ENCODE measurements at places on chromosomes 2 and 18.

DNA sequence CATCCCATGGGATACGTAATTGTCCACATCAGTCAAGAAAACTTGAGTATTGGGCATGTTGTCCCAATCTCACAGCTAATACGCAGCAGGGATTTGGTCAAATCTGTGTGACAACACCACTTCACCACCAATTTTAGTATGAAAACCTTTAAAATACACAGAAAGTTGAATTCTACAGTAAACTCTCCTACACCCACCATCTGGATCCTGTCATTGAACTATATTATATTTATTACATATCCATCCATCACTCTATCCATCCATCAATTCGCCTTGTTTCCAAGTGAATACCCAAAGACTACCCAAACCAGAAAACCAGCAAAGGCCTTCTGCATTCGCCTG is 846 bp upstream of the FKBP7 start:
- no peak for DNase-seq

DNA sequence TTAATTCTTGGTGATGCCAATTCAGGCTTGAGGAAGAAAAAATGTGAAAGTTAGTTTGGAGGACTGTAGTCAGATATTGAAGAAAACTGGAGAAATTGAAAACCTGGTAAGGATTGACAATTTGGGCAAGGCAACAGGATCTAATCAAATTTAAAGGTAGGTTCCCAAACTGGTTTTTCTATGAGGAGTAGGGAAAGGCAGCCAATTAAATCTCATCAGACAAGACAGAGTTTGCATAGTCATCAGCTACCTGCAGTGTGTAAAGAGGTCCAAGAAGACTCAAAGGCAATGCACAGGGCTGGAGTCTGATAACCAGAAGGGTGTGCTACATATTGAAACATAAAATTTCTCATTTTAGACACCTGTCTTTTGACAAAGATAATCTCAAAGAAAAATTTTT is 16.0 kb upstream of the CAB39 start:
- DNase-seq, result no peak

- no peak for DNase-seq
Observed at GRCh38 chr2:237478979-237479378, 8.1 kb upstream of the MLPH start.

GRCh38 chr2:159960414-159960813 is 102.0 kb downstream of the PLA2R1 start:
- DNase-seq, result no peak

- DNase-seq, result no peak
Observed at GRCh38 chr2:97720746-97721145, 7.4 kb downstream of the ZAP70 start.

GRCh38 chr2:168993538-168993937 is 37.6 kb downstream of the ABCB11 start:
- DNase-seq, result no peak

GRCh38 chr2:238730881-238731280 is 117.0 kb upstream of the TWIST2 start:
- no peak for DNase-seq

DNA sequence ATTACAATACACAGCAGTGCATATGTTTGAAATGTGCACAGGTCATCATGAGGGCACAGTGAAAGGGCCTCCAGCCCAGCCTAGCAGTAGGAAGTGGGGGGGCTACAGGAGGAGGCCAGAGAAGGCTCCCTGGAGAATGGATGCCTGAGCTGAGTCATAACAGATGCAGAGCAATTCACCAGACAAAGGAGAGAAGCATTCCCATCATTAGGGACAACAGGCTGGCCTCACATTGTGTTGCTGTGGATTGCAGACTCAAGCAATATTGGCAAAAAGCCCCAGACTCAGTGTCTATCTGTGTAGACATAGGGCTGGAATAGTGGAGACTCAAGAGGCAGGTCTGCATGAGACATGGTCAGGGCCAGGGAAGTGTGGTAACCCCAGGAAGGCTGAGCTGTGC is 329.9 kb downstream of the DLGAP1 start:
- no peak for DNase-seq

GRCh38 chr2:149313512-149313972 is 16.8 kb upstream of the LYPD6 start:
- no peak for DNase-seq

GRCh38 chr18:66724664-66725356 is 120.9 kb upstream of the CDH19 start:
- DNase-seq, result no peak

DNA sequence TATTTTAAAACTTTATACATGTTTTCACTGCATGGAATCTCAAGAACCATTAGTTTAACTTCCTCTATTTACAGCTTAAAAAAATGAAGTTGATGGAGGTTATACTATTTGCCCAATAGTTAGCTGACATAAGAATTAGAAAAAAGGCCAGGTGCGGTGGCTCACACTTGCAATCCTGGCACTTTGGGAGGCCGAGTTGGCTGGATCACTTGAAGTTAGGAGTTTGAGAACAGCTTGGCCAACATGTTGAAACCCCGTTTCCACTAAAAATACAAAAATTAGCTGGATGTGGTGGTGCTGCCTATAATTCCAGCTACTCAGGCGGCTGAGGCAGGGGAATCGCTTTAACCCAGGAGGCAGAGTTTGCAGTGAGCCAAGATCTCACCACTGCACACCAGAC is 125.1 kb upstream of the CDH19 start:
- DNase-seq, result no peak

DNA sequence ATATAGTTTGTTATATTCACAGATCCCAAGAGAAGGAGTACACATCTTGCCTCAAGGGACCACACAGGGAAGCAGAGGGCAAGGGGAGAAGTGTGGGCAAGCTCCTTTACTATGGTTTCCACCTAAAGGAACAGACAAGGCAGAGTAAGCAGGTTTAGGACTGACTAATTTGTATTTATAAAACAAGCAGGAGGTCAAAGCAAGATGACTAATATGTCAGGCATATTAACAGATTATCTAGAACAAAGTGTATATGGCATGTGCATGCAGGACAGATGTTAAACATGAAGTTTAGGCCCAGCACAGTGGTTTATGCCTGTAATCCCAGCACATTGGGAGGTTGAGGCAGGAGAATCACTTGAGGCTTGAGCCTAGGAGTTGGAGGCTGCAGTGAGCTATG is 3.7 kb upstream of the LRP2 start:
- no peak for DNase-seq

- no peak for DNase-seq
Observed at GRCh38 chr2:130778781-130779180, 23.4 kb downstream of the AMER3 start.

DNA sequence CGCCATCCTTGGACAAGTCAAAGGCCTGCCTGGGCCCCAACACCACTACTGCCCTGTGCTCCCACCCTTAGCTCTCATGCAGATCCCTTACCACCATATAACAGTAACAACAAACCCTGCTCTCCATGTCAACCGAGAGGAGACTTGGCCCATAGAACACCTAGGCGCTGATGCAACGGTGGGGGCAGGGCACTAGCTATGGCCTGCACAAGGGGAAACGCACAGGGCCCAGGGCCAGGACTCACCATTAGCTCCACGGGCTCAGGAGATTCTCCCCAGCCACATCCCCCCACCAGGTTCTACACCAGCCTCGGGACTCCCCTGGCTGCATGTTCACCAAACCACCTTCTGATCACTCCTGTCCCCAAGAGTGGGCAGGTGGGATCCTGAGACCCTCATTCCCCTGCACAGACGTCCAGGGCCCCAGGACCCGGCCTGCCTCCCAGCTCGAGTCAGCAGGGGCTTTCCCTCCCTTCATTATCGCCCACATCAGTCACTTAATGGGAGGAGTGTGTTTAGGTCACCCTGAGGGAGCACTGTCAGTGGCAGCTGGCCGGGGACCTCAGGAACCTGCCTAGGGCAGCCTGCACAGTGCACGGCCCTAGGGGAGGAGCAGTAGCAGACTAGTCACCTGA is 29.3 kb downstream of the ANKMY1 start:
- DNase-seq, result no peak

DNA sequence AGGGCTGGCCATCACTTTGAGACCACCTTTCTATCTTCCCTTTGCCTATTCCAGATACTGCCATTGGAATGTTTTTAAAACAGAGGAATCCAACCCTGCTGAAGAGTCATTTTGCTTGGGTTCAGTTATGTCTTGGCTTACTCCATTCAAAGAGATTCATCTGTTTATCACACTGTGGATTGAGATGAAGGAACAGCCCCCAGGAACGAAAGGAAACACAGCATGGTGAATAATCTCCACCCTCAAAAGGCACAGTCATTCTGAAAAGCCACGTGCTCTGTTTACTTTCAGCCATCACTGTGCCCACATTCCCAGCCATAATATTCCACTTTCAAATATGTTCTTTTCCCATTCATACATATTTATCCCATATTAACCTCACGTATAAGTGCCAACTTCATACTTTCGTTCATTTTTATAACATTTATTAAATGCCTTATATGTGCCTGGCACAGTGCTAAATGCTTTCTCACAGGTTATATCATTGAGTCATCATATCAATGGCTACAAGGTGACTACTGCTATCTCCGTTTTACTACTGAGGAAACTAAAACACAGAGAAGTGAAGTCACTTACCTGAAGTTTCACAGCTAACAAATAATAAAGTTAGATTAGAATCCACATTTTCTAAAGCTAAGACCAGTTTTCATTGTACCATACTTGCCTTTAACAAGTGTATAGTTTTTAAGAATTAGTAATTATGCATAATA is 143.6 kb downstream of the OSR1 start:
- DNase-seq, result no peak

- no peak for DNase-seq
Observed at GRCh38 chr18:44789710-44790109, 109.0 kb downstream of the SETBP1 start.

DNA sequence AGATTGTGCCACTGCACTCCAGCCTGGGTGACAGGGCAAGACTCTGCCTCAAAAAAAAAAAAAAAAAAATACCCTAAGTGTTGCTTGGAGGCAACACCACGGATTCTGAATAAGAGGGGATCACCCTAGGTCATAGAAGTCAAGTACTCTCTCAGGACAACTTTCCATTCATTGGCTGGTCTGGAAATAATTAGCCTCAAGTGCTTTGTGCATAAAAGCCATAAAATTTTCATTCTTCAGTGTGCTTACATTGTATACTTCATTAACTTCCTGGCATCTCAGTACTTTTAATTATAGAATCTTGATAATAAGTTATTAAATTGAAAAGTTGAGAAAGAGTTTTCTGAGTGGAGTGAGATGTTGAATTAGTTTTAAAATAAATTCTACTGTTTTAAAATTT is 876.1 kb upstream of the FAM98A start:
- no peak for DNase-seq

DNA sequence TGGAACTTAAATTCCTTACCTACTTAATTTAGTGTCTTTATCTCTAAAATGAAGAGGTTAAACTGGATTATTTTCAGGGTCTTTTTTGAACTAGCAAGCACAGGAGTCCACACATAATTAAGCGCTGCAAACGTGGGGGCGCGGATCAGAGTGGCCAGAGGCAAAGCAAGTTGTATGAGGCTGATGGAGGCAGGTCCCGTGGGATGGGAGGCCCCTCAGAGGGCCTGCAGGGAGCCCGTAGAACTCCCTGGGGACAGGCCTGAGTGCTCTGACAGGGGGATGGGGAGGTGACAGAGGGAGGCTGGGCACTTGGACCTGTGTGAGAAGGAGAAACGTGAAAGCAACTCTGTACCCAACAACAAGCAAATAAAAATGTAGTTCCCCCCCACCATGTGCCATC is 177.8 kb downstream of the ACKR3 start:
- DNase-seq, result no peak

GRCh38 chr2:241853651-241854341 is 4.9 kb downstream of the PDCD1 start:
- DNase-seq, result no peak

DNA sequence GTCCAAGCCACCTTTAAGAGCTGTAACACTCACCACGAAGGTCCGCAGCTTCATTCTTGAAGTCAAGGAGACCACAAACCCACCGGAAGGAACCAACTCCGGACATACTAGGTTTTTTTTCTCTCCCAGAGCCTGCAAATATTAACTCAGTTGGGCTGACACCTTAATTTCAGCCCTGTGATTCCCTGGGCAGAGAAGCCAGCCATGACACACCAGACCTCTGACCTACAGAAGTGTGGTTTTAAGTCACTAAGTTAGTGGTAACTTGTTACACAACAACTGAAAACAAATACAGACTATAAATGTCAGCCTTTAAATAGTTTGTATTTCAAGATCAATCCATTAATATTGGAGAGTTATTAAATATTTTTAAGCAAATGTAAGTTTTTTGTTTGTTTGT is 855.1 kb downstream of the TMEM182 start:
- no peak for DNase-seq

DNA sequence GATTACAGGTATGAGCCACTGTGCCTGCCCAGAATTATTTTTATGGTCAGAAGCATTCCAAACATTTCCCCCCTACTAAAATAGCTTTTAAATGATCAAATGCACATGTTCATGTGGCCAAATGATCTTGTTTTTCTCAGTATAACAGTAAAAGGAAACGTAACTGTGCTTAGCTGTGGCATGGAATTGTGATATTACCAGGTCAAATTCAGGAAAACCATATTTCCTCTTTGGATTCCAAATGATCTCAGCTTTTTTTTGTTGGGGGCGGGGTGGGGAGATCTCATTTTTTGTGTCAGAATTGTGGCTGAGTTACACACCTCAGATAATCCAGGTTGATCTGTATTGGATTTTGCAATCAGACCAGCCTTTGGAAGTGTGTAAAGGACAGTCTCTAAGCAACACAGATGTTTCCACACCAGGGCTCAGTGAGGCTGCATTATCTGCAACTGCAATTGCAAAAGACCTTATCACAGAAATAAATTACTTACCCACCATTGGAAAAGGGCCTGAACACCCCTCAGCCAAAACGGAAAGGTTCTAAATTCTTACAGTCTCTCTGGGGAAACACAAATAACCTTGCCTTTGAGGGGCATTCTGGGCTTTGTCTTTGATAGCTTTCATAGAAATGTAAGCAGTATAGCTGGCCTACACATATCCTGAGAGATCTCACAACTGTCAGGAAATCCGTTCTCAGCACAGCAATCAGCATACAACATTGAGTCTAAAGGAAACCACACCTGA is 8.4 kb downstream of the CASP10 start:
- DNase-seq, result no peak

DNA sequence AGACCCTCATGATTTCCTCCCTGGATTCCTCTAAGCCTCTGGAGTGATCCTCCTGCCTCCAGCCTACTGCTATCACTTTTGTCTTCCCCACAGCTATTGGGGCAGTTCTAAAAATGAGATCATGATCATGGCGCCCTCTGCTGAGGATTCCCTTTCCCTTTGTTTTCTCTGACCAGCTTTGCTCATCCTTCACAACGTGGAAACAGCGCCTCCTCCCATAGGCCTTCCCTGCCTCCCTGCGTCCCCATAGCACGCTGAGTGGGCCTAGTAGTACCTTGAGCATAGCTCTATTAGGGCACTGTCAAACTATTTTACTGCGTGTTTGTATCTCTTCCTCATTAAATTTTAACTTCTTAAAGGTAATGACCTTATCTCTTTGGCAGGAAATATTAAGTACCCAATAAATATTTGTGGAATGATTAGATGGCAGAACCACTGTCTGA is 207.0 kb upstream of the FANCL start:
- no peak for DNase-seq

- DNase-seq, result no peak
Observed at GRCh38 chr18:3219631-3220335, at the start of gene MYOM1. Gene MYOM1 (minus strand): TSS chr18:3219968. CDS start chr18:3215223, 4,745 bp downstream.

GRCh38 chr18:49845629-49846360 is 32.5 kb upstream of the ACAA2 start:
- DNase-seq, result no peak

- DNase-seq, result no peak
Observed at GRCh38 chr2:159411460-159411859, 125.0 kb upstream of the WDSUB1 start.

Data from esophagus squamous epithelium (tissue), 5 donors.